ENCODE measurements at places on chromosomes 16 and 17.
A peak's percentile ranks its signal among the peaks of the same experiment; 100 is the strongest.

DNA sequence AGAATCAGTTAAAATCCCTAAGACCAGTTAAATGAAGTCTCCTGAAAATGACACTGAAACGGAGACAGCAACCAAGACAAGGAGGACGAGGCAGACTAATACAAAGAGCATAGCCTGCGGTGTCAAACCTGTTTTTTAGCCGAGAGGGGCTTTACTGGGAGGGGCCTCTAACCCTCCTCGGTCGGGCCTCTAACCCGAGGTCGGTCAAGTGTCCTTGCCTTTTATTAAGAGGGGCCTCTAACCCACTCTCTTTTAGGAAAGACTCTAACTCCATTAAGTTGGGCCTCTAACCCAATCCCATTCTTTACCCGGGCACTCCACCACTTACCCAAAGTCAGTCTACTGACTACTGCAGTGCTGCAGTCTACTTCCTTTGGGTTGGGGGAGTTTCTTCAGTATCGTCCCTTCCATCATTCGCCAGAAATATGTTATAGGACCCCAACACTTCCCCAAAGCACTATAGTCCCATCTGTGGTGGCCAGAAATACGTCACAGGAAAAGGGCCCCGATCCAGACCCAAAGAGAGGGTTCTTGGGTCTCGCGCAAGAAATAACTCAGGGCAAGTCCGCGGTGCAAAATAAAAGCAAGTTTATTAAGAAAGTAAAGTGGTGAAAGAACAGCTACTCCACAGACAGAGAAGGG lies 39.2 kb upstream of the ARL4D start:
- DNase-seq, result no peak

DNA sequence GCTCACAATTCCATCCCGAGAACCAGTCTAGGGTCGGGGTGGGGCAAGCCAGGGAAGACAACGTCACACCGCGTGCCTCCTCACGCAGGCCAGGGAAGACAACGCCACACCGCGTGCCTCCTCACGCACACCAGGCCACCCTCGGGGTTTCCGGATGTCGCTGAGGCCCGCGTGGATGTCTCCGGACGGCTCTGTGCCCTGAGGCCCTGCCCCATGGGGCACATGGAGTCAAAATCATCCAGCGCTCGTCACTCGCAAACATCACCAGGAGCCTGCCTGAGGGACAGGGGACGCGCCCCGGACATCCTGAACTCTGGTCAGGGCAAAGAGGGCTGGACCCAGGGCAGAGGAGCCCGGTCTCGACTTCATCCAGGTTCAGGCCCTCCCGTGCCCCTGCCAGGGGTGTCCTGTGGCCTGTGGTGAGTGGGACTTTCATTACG lies 3.7 kb downstream of the TMEM204 start:
- no peak for DNase-seq

DNA sequence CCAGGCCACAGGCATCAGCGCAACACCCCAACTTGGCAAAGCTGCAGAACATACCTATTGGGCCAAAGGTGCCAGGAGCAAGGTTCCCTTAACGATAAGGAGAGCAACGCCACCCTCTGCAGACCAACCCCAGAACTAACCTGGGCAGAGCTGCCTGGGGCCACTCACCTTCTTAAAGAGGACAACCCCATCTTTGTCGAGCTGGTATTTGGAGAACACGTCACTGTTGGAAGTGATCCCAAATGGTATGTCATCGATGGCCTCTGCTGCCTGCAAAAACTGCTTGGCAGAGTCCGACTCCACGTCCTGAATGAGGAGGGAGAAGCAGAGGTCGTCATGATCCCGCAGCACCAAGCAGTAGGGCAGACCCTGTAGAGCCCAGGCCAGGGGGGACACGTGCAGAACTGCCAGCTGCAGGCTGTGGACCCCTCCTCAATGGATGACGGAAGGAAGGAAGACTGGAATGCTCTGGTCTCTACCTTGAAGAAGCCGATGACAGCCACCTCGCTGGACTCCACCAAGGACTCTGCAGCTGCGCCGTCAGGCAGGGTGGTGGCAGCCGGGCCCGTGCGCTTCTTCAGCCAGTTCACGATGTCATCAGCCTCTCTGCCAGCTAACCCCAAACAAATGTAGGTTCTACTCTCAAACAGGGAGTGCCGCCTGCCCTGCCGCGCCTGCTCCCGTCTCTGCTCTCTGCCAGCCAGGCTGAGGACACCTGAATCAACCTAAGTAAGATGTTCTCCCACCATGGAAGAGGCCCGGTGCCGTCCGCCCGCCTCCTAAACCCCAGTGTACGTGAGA lies 5.2 kb downstream of the P4HB start:
- DNase-seq, result no peak

DNA sequence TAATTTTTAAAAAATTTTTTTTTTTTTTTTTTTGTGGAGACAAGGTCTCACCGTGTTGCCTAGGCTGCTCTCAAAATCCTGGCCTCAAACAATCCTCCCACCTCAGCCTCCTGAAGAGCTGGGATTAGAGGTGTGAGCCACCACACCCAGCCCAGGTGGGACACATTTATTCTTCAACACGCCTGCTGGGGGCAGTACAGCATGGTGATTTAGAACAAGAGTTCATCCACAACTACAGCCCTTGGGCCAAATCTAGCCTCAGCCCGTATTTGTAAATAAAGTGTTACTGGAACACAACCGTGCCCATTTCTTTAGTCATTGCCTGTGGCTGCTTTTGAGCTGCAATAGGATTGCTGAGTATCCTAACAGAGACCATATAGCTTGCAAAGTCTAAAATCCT lies 92.8 kb downstream of the KATNIP start:
- DNase-seq, result peak; percentile 11

DNA sequence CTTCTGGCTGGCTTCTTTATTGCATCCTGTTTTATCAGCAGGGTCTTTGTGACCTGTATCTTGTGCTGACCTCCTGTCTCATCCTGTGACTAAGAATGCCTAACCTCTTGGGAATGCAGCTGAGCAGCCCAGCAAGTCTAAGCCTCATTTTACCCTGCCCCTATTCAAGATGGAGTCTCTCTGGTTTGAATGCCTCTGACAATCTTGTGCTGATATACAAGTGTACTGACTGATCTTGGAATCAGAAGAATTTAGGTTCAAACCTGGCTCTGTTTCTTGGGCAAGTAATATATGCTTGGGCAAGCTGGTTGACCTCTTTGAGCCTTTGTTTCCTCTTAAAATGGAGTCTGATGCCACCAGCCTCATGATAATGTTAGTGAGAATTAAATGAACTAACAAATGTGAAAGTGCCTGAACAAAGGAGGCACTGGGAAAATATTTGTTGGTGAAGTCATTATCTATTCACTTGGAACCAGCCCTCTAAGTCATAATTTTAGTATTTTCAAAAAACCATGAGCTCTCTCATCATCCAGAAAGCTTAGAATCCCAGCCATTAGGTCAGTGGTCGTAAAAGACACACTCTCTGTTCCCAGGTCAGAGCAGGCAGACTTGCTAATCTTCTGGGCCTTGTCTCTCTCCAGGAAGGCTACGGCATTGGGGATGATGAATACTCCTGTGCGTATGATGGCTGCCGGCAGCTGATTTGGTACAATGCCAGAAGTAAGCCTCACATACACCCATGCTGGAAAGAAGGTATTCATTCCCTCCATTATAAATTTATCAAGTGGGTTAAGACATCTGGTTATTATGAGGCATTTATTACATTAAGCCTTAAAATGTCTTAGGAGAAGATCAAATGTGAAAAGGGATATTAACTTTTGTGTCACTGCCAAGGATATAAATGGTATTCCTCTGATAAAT lies 18.1 kb upstream of the ARL2BP start:
- DNase-seq, result no peak

- no peak for DNase-seq
Observed at GRCh38 chr17:70797166-70797565, 627.8 kb downstream of the KCNJ2 start.

DNA sequence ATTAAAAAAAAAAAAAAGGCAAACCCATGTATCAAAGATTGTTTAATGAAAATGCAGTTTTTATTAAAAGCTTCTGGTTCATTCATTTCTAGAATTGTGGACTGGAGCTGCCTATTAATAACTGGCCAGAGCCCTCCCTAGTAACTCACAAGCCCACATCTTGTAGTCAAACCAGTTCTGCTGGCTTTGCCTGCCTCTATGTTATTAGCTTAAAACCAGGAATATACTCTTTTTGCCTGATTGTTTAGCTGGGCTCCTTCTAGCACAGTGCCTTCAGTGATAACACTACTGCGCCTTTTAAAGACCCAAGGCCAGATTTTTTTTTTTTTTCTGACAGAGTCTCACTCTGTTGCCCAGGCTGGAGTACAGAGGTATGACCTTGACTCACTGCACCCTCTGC lies 26.0 kb downstream of the TAC4 start:
- DNase-seq, result no peak

DNA sequence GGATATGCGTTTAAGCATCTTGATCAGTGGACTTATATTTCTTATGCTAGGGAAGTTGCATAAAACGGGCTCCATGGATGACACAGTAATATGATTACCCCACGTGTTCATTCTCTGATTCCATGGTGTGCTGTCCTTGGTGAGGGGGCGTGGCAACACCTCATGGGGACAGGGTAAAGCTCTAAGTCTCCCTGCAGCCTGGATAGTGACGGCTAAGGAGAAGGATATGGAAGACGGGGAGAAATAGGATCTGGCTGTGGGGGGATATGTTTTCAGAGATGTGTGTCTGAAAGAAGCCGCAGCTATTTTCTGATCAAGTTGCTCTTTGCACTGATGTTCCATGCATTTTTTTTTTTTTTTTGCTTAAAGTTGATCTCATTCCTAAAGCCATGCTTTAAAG lies 84.3 kb downstream of the MARCHF10 start:
- no peak for DNase-seq

DNA sequence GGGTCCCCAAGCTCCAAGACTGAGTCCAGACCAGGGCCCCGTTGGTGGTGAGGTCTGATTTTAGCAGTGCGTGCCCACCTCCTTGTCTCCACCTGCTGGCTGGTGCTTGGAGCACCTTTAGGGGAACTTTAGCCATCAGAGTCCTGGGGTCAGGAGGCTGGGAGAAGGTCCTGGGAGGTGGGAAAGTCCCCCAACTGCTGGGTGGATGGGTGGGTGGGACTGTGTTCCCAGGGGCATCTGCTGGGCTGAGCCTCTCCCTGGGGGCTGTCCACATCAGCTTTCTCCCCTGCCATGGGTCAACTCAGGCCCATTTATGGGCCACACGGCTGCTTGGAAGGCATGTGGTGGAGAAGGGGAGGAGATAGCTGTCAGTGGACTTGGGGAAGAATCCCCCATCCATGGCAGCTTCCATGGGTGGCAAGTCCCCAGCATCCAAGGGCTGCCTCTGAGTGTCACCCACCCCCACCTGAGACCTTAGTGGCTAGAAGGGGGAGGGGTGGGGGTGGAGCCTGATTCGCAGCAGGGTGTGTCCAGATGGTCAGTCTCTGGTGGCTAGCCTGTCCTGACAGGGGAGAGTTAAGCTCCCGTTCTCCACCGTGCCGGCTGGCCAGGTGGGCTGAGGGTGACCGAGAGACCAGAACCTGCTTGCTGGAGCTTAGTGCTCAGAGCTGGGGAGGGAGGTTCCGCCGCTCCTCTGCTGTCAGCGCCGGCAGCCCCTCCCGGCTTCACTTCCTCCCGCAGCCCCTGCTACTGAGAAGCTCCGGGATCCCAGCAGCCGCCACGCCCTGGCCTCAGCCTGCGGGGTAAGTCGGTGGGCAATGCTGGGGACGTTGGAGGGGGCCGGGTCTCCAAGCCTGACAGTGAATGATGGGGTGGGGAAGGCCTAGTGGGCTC lies at the start of gene TRPV2:
TRPV2 (plus strand) TSS at position 541 of the 894 bp plus-strand sequence. CDS start 2,098 bp downstream, outside the sequence.
- DNase-seq, result no peak

DNA sequence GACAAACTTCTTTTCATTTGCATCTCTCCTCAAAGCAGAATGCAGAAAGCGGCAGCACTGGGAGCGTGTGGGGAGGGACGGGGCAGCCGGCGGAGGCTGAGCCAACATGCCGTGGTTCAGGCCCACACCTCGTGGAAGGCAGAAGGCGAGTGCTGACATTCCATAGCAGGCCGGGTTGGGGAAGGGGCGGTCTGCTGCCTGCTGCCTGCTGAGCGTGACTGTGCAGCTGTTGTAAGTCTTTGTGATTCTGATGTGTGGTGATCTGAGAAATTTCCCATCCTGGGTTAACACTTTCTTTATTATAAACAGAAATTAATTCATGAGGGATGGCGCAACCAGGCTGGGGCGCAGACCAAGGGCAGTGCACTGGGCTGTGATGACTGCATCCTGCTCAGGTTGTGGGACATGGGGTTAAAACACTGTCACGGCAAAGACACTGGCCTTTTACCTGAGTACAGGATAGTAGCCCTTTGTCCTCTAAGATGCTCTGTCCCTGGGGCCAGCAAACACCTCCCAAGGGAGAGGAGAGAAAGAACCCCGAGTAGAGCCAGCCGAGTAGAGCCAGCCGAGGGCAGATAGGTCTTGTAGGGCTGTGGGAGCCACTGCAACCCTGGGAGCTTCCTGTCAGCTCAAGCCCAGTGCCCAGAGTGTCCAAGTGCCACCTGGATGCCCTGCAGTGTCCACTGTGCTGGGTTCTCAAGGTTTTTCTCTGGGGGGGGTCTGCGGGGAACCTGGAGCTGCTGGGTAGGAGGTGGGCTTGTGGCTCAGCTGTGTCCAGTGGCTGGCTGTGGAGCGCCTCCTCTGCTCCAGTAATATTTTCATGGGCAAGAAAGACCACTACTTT lies 8.8 kb upstream of the DNASE1 start:
- no peak for DNase-seq

GRCh38 chr16:13643412-13643811 lies 276.5 kb upstream of the ERCC4 start:
- no peak for DNase-seq

- DNase-seq, result peak; percentile 4
Observed at GRCh38 chr16:27803775-27804549, 254.0 kb downstream of the KATNIP start.

- DNase-seq, result no peak
Observed at GRCh38 chr17:73215447-73215846, 22.6 kb downstream of the COG1 start.

GRCh38 chr16:81123092-81123852 lies 27.1 kb upstream of the GCSH start:
- no peak for DNase-seq

DNA sequence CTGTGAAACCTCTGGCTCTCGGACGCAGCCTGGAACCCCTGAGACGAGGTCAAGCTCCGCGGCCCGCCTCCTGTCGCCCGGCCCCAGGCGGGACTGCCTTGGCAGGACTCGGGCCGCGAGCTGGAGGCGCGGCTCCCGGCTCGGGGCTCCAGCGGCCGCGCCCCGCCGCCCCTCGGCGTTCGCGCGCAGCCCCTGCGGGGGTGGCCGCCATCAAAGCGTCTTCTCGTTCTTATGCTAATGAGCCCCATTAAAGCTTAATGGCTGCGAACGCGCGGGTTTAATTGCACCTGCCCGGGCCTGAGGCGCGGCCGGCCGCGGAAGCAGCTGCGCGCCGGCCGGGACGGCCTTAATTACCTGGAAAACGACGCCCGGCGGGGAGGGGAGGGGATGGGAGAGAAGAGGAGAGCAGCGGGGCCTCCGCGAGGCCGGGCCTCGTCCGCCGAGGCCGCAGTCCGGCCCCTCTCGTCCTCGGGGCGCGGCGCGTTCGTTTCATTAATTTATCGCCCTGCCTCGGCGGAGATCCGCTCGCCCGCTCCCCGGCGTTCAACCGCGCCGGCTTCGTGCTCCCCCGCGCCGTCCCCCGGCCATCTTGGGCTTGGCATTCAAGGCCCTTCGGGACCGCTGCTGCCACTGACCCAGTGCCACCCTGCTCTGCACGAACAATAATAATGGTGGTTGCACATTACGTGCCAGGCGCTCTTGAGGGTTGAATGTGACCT lies 19.2 kb downstream of the RAI1 start:
- no peak for DNase-seq

GRCh38 chr17:5264893-5265292 lies 17.2 kb upstream of the RABEP1 start:
- DNase-seq, result no peak
